Occipital lobe (tissue), 3 donors: ENCODE measurements at places on chromosomes 16 and 17.

DNA sequence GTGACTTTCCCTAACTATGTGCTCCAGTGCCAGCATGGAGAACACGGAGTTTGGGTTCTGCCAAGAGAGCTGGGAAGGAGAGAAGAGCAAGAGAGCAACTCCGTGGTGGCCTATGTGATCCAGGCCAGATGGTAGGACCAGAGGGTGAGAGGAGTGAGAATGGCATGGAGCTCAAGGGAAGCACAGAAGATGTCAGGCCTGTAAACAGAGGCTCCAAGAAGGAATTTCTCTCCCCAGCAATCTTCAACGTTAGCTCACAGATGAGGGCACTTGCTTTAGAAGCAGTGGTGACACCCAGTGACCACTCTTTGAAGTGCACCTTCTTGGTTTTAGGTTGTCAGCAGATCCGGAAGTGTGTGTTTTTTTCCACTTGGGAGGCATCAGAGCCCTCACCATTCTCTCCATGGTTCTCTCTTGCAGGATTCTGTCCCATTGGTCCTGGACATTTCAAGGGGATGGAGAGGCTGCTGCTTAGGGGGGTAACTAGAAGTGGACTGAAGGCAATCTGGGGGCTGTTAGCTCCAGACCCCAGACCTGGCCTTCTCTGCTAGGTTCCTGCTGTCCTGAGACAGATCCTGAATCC, 18.1 kb upstream of the TMEM98 start:
- DNase-seq = peak; percentile 48

DNA sequence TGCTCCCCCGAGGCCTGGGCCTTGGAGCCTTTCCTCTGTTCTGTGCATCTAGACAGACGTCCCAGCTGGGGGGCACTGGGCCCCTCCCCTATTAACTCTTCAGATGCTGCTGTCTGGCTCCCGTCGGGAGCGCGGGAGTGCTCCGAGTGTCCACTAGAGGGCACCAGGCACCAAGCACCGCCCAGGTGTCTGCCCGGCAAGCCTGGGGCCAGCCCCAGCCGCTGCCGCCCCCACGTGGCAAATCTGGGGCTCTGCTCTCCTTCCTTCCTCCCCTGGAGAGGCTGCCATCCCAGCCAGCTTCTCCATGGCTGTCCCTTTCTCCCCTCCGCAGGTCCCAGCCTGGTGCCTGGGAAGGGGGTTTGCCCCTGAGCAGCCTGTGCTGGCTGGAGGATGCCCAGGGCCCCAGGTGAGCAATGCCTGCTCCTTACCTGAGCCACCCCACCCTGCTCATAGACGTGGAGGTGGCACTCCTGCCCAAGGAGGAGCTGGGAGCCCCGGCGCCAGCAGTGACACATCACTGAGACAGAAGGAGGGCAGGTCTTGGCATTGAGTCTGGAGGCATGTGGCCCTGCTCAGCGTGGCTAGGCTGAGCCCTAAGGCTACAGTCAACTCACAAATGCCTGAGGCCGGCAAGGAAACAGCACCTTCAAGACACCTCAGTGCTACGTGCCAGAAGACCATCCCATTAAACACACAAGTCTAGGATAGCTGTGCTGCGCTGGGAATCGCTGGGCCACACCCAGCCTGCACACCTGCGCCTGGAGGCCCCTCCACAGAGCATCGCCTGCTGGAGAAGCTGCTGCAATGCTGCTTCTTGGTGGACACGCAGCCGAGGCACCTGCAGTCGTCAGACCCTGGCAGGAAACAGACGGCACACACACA, 19.7 kb downstream of the TMEM235 start:
- DNase-seq = peak; percentile 55

GRCh38 chr17:1486802-1487695, 5.4 kb downstream of the MYO1C start:
- DNase-seq = no peak

DNA sequence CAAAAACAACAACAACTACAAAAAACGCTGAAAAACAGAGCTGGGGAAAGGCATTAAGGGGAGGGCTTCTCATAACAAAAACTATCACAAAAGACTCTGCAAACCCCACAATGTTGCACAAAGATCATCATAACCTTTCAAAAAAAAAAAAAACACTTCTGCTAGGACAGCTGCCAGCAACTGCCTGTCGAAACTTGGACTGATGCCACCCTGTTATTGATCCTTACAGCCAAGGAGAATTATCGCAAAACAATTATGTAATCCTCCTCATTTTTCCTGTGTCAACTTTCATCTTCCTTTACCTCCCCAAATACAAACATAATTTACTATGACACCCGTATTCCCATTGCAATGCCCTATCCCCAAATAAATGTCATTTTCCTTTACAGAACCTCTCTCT, 9.3 kb downstream of the CCDC40 start:
- DNase-seq = no peak
